Ascending aorta (tissue), 2 donors: ENCODE measurements at places on chromosomes 4 and X.

DNA sequence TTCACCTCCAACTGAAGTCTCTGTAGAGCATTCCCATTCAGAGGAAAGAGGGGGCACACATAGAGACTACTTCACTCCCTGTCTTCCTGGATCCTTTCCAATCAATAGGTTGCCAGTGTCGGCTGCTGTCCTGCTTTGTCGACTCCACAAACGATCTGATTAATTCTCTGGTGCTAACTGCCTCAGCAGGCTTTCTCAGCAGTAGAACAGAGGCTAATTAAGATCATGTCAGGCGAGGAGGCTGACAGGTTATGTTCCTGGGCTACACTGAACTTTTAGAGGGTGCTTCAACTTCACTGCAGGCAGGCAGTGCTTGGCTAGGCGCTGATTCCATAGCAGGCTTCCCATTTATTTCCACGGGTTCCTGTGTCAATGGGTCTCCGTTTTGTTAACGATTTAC, 79.2 kb downstream of the GRIA3 start:
- H3K27ac ChIP-seq = no peak overlapping the region
- no peak for DNase-seq
- no peaks in the 10 kb centered on the region for H3K27me3 ChIP-seq
- H3K4me3 ChIP-seq = no peak overlapping the region

- no peaks in the 10 kb centered on the region for H3K27me3 ChIP-seq
- H3K4me3 ChIP-seq = no peak overlapping the region
- H3K4me1 ChIP-seq = no peaks in the 10 kb centered on the region
- no peaks in the 10 kb centered on the region for H3K36me3 ChIP-seq
Measured at GRCh38 chrX:135890087-135890585, 3.1 kb downstream of the CT45A10 start.

DNA sequence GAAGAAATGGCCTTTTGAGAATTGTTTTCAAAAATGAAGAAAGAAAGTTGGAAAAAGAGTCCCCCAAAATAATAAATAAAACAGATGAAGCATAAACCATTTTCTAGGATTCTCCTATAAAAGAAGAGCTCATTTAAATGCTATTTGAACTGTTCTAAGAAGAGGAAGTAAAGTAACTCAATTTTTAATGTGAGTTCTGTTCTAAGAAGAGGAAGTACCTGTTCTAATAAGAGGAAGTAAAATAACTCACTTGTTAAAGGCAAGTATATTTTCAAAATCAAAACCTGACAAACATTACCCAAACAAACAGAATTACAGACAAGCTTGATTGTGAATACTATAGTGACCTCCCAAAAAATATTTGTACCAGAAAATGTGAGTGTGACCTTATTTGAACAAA, 1326.3 kb downstream of the C4orf33 start:
- H3K4me1 ChIP-seq = no peaks in the 10 kb centered on the region
- H3K36me3 ChIP-seq = no peaks in the 10 kb centered on the region
- DNase-seq = no peak
- no peaks in the 10 kb centered on the region for H3K27me3 ChIP-seq
- no peak overlapping the region for H3K27ac ChIP-seq

- no peak for DNase-seq
- H3K4me1 ChIP-seq = no peaks in the 10 kb centered on the region
- H3K36me3 ChIP-seq = no peaks in the 10 kb centered on the region
- no peak overlapping the region for H3K27ac ChIP-seq
- H3K27me3 ChIP-seq = no peaks in the 10 kb centered on the region
Measured at GRCh38 chrX:39162322-39162735, 361.1 kb downstream of the MID1IP1 start.

DNA sequence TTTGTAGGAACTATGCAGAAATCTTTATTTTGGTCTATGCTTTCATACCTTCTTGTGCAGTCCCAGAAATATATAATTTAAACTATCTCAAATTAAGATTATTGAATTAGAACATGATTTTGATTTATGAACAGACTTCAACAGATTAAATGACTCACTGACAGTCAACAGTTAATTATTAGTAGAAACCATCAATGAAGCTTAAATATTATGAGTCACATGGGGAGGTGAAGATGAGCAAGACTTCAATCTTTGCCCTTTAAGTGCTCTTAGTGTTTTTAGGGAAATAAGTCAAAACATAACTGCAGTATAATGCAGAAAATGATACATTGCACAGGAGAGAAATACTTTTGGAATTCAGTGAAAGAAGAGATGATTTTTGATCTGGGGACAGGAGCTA, 81.5 kb upstream of the BMP3 start:
- no peak for DNase-seq
- H3K27me3 ChIP-seq = no peaks in the 10 kb centered on the region
- H3K4me1 ChIP-seq = no peaks in the 10 kb centered on the region
- H3K27ac ChIP-seq = no peak overlapping the region
- H3K4me3 ChIP-seq = no peak overlapping the region
- no peaks in the 10 kb centered on the region for H3K36me3 ChIP-seq
